ENCODE measurements at places on chromosomes 7 and 10.

GRCh38 chr7:124255041-124255655, 222.3 kb upstream of the TMEM229A start:
- no peak for DNase-seq

- no peak for DNase-seq
These were observed 36.6 kb downstream of the PRKAG2 start for GRCh38 chr7:151840088-151840910.

DNA sequence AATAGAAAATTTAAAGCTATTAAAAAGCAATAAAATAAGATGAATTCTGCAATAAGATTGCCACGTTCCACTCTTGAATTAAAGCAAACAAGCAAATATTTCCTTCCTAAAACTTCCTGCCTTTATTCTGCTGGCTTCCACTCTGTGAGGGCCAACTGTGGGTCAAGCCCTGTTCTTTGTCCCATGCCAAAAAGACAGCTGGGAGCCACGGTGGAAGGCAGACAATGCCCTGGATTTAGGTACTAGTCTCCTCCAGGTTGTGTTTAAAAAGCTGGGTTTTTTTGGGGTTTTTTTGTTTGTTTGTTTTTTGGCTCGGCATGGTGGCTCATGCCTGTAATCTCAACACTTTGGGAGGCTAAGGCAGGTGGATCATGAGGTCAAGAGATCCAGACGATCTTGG, 39.1 kb downstream of the LRRTM3 start:
- DNase-seq, result no peak

- DNase-seq, result no peak
These were observed 112.5 kb upstream of the IGFBP3 start for GRCh38 chr7:46033592-46033991.

DNA sequence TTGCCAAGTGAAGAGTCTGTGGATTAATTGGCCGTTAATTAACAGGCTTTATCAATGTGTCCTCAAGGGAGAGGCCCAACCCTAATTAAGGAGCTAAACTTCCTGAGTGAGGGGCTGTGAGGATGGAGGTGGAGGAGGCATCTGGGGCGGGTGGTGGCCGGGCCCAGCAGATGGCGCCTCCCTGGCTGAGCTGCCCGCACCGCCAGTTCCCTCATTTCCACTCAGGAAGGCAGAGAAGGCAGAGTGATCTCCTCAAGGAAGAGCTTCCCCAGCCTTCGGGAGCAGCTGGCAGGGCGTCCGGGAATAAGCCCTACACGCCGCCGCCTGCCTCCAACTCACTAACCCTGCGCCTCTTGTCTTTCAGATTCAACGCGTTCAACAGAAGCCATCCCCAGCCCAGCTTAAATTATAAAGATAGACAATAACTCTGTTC, 112.2 kb downstream of the CYTH3 start:
- no peak for DNase-seq
